ENCODE measurements at places on chromosomes 6 and 20.

- no peak for DNase-seq
These were observed 76.1 kb downstream of the COL19A1 start for GRCh38 chr6:69942485-69942884.

DNA sequence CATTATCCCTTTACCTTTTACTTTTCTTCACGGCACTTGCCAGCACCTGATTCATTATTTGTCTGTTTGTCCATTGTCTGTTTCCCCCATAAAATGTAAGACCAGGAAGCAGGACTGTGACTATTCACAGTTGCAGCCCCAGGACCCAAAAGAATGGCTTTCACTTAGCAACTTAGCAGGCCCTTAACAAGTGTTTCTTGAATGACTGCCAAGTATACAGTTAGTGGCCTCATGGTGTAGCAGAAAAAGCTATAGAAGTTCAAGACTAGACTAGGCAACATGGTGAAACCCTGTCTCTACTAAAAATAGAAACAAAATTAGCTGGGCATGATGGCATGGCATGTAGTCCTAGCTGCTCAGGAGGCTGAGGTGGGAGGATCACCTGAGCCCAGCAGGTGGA, 4.3 kb downstream of the SLC26A8 start:
- DNase-seq = no peak

GRCh38 chr6:100891079-100891478, 9.9 kb upstream of the ASCC3 start:
- no peak for DNase-seq

DNA sequence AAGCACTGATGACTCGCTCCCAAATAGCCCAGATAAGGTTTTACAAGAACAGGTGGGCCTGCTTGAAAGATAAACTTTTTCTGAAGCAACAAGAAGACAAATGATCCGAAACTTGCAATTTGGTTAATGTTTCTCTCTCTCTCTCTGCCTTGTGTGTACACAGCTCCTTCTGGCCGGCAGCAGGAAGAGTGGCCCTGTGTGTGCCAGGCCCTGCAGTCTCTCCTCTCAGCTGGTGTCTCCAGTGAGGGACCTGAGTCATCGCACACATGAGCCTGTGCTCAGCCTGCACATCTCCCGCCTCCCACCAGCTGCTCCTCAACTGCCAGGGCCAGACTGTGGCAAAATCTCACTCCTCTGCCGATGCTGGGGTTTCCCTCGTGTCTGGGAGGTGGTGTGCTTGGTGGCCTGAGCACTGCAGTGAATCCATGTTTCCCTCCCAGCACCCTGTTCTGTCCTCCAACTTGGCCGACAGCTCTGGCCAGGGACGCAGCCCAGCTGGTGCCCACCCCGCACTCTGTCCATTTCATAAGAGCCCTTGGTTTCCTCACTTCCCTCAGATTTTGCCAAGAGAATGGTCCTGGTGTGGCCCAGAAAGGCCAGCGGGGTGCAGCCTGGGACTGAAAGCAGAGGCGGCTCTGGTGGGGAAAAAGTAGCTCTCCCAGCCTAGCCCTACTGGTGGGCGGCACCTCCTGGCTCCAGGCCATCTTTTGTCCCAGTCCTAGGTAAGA, 49.4 kb downstream of the ERMARD start:
- DNase-seq = no peak

DNA sequence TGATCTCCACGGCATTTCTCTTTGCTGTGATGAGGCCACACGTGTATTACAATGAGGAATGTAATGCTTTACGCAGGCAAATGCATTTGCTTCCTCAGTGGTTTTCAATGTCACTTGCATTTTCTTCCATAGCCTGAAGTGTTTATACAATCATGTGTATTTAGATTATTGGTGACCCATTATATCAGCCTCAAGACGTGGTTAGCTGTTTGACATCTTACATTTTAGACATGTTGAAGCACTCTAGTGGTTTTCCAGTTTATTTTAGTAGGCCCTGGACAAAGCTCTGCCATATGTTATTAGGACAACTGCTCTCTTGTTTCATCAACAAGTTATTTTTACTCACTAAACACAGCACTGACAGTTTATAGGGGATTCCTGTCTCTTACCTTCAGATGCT, 200.4 kb downstream of the UTRN start:
- no peak for DNase-seq

All from B cell (primary cell).